ENCODE measurements at places on chromosomes 1 and 21. TPM values are rescaled to one million over a fixed set of nuclear protein-coding genes. Genes with fewer than 3 reads are reported as not detected.

Gene HAX1
- total RNA-seq = 73.7 TPM

Gene NFASC
- 15.2 TPM for total RNA-seq

Gene S100A16
- total RNA-seq = 14.9 TPM

Gene KCNT2
- 9.3 TPM for total RNA-seq

Gene DISC1
- total RNA-seq = 3.5 TPM

Gene CFHR4
- total RNA-seq = not detected
